NCI-H2029 (cell line): ENCODE measurements at places on chromosomes 5 and 9.

DNA sequence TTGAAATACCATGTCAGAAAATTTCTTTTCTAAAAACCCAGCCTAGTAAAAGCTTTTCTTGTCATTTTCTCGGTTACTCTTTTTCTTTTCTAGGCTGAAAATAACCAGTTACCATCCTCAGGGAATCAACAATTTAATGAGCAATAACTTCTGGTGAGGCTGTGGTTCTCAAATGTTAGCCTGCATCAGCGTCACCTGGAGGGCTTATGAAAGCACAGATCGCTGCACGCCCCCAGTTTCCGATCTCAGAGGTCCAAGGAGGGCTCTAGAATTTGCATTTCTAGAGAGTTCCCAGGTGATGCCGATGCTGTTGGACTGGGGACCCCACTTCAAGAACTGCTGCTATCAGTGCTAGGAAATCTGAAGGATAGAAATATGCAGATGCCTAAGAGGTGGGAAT lies 28.9 kb upstream of the TLE1 start:
- no peak for DNase-seq

DNA sequence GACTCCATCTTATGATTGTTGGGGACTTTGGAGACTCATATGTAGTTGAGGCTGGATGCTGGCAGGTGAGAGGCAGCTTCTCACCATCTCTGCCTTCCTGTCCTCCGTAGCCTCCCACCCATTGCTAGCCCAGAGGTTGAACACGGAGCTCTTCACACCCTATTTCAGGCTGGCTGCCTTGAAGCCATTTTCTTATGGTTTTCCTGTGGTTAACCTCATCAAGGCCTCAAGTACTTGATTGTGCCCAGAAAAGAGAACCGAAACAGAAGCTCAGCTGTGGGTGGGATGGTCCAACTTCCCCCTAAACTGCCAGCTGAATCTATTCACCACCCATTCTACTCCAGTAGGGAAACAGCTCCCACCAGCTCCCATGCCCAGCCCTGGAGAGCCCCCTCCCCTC lies 102.9 kb downstream of the LIFR start:
- DNase-seq: no peak

- no peak for DNase-seq
Observed at GRCh38 chr9:14320271-14321181, 6.6 kb upstream of the NFIB start.

DNA sequence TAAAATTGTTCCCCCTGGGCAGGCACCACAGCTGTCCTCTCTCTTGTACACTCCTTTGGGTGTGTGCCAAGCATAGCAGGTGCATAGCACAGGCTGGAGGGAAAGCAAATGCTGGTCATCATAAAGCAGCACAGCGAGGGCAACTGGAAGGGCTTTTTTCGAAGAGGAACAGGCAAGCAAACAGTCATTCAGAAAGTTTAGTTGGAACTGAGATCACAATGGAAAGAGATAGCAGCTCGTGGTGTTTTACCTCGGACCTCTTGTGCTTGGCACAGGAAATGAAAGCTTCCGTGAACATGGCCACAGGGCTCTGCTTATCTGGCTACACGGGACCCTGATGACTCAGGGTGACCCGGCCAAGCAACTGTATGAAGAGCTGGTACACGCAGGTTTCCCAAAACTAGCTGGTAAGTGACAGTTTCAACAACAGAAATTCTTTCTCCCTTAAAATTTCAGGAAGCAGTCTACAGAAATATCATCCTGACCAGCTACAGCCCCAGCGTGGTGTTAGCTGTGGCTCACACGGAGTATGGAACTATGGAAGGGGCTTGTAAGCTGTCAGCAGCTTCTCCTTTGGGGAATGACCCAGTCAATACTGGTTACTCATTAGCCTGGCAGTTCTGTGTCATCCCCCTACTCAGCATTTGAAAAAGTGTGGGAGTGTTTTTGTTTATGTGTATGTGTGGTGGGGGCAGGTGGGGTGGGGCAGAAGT lies 48.1 kb downstream of the POC5 start:
- peak; percentile 74 for DNase-seq

DNA sequence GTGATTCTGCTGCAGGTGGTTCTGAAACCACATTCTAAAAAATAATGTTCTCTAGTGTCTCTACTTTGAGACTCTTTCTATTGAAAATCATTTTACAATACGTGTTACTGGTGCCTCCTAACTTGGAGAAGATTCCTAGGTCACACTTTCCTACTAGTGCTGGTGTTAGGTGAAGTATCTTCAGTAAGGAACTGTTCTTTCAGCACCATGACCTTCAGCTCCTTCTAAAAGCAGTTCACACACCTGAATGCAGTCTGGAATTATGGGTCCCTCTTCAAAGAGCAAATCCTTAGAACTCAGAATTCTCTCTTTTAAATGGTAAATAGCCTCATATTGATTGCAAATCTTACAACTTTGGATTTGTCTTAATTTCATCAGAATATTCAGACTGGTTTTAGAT lies 10.6 kb upstream of the DPYSL3 start:
- DNase-seq: no peak

DNA sequence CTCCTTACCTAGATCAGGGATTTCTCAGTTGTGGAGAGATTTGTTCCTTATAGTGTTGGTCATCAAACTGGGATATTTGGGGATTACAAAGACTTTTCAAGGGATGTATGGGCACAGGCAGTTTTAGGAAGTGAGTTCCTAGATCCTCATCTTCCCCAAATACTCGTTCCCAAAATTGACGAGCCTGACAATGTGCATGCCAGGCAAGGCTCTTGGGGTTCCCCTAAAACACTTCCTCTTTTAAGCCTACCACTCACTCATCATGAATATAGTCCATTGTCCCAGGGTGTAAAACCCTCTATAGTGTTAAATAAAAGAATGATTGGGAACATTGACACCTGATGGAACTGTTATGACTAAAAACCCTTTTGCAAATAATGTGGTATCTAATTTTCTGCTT lies 26.4 kb downstream of the PDCD1LG2 start:
- no peak for DNase-seq

- no peak for DNase-seq
Observed at GRCh38 chr9:132630116-132630515, 39.7 kb downstream of the DDX31 start.

- DNase-seq: no peak
Observed at GRCh38 chr9:77726289-77726688, 78.2 kb upstream of the GNA14 start.

DNA sequence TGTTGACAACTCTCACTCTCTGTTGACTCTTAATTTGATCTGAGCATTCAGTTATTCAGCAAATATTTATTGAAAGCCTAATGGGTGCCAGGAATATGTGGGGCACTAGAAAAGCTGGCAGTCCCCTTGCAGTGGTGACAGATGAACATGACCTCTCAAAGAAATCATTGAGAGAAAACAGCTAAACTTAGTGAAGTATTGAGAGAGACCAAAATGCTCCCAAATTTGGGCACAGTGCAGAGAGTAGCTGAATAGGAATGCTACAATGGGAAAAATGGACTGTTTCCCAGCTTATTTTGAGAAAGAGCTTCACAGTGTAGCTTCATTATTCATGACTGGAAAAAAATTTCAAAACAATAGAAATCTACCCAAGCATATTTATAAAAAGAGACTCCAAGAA lies 257.9 kb downstream of the SGCD start:
- no peak for DNase-seq

DNA sequence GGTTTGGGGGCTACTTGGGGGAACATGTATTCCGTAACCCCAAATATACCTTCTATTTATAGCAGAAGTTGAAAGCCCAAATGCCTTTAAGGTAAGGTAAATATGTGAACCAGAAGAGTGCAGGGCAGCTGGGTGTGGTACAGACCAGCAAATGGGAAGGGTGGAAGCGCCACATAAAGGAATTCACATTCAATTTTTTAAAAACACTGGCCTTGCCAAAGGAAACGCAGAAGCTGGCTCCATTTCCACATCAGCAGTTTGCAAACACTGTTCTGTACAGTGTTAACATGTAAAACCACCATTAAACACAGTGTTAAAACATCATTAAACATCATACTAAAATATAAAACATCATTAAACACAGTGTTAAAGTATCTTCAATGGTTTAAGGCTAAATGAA lies 3.5 kb upstream of the BHMT start:
- no peak for DNase-seq

DNA sequence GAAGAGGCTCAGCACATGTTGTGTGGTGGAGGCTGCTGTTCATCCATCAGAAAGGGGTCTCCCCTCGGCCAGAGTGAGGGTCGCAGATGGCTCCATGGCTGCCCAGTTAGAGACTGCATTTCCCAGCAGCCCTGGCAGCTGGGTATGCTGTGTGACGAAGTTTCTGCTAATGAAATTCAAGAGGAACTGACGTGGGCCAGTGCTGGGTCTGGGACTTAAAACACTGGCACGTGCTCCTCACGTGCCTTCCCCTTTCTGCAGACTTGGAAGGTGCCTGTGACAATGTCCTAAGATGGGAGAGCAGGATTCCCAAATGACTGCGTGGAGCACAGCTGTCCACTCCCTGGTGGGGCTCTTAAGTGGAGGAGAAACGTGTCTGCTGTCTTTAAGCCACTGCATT lies 114.5 kb upstream of the RAPGEF1 start:
- no peak for DNase-seq

GRCh38 chr5:177447611-177448243 lies 1.1 kb downstream of the PRR7 start:
- DNase-seq: peak; percentile 39

GRCh38 chr5:1116109-1116740 lies 4.4 kb upstream of the SLC12A7 start:
- DNase-seq: no peak

DNA sequence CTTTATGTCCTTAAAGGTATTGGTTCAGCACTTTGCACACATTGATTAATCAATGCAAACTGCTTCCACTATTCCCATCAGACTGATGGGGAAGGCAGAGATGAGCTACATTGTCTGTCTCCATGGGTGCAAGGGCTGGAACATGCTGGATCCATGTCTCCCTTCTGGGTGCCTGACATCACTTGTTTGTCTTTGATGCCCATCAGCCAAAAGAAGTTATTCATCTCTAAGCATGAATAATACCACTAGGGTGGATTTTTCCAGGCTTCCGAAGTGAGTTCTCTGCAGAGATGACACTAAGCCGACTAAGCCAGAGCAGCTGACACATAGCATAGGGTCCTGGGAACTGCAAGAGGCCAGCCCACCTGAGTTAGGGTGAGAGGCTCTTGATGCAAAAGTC lies 8.7 kb downstream of the FGF1 start:
- DNase-seq: no peak

- DNase-seq: no peak
Observed at GRCh38 chr9:85163825-85164224, 494.3 kb downstream of the NTRK2 start.

- peak; percentile 56 for DNase-seq
Observed at GRCh38 chr9:136690806-136691261, 3.6 kb upstream of the AGPAT2 start.

- DNase-seq: peak; percentile 69
Observed at GRCh38 chr5:147509710-147510651, at the start of gene DPYSL3. TSS of gene DPYSL3 (minus strand) at chr5:147510068. CDS start at chr5:147509858, 210 bp downstream.

DNA sequence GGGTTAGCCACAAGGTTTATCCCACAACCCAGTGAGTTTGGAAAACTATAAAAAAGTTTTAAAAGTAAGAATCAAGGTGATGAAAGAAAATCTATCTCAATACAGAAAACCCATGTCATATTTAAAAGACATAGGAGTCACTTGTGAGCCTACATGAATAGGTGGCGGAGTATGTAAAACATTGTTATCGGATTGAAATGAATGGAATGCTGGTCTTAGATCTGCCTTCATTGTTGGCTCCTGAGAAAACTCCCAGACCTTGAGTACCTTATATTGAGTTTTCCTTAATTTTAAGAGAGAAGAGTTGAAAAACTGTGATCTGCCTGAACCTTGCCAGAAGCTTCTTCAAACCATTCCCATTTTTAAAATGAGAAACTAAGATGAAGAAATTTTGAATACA lies 551.1 kb downstream of the EFNA5 start:
- no peak for DNase-seq

- no peak for DNase-seq
Observed at GRCh38 chr5:144882739-144883283, 712.1 kb downstream of the KCTD16 start.

- no peak for DNase-seq
Observed at GRCh38 chr5:158140120-158140731, 281.3 kb upstream of the CLINT1 start.

DNA sequence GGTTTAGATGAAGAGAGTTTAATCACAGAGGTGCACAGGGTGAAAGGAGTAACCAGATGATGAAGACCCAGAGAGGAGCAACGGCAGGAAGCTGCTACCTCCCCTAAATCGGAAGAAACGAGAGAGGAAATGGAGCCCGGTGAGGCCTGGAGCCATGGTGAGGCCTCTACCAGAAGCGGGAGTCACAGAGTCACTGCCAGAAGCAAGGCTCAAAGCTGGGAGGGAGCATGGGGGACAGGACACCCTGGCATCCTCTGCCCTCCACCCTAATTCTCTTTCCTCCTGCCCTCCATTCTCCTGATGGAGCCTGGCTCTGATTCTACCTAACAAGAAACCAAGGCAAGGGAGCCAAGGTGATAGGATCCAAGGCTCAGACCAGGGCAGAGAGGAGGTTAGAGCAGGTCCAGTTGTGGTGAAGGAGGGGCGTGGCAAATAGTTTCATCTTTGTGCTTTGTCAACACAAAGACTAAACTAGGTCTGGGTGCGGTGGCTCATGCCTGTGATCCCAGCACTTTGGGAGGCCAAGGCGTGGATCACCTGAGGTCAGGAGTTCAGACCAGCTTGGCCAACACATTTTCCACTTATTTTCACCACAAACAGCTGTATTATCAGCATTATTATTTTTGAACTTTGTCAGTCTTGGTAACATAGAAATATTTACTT lies 134.4 kb upstream of the RAI14 start:
- no peak for DNase-seq

DNA sequence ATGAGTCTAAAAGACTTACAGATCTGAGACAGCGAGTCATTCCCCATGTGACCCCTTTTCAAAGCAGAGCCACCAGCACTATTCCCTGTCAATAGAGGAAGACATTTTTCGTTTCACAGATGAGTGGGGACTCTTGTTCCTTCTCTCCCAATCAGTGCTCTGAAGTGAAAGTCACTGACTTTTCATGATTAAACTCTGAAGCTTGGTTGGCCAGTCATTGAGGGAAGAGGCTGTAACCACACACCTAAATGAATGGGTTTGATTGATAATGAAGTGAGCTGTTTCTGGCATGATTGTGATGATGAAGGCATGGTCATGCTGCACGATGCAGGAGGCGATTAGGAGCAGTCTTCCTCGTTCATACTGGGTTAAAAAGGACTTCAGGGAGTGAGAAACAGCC lies 171.9 kb downstream of the ZNF462 start:
- DNase-seq: no peak

GRCh38 chr5:72605632-72606031 lies 98.4 kb upstream of the ZNF366 start:
- DNase-seq: no peak

- DNase-seq: no peak
Observed at GRCh38 chr5:169011009-169011408, 289.9 kb downstream of the SLIT3 start.

DNA sequence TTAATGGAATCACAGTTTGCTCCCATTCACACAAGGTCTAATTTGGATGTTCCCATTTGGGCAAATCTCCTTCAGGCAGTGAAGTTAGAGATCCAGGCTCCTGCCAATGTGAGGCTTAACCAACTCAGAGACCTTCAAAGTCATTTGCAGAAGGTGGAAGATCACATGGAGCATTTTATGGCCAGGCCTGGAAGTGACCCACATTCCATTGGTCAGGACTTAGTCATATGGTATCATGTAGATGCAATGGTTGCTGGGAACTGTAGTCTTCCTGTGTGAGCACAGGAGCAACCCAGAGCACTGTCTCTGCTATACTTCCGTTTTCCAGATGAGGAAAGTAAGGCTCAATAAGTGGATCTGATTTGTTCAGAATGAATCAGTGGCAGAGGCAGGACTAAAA lies 292.7 kb upstream of the SMARCA2 start:
- no peak for DNase-seq
